ENCODE measurements at places on chromosomes 1 and 21.

GRCh38 chr1:10779841-10780240 lies 16.6 kb downstream of the CASZ1 start:
- no peak for DNase-seq

DNA sequence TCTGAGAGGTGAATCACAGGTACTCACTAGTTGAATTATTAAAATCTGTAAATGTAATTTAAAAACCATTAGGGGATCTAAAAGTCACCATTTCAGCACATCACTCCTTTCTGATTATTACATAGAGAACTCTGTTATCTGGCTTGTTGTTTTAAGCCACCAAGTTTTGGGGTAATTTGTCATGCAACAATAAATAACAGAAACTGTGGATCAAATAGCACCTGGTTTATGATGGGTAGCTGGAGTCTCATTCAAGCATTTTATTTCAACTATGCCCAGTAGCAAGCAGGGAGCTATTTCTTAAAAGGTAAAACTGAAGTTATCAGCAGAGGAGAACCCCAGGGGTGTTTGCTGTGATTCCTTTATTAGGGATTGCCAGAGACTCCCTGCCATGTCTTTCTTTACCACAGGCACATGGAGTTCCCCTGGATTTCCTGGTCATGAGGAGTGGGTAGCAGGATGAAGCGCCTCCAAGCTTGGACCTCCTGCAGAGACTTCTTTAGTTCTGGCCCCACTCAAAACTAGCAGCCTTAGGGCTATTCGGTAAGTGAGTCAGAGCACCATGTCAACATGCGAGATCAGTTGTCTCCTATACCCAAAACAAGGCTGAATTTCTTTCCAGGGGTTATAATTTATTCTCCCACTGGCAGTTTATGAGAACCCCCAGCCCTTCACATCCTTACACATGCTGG lies 179.2 kb downstream of the GIPC2 start:
- no peak for DNase-seq

DNA sequence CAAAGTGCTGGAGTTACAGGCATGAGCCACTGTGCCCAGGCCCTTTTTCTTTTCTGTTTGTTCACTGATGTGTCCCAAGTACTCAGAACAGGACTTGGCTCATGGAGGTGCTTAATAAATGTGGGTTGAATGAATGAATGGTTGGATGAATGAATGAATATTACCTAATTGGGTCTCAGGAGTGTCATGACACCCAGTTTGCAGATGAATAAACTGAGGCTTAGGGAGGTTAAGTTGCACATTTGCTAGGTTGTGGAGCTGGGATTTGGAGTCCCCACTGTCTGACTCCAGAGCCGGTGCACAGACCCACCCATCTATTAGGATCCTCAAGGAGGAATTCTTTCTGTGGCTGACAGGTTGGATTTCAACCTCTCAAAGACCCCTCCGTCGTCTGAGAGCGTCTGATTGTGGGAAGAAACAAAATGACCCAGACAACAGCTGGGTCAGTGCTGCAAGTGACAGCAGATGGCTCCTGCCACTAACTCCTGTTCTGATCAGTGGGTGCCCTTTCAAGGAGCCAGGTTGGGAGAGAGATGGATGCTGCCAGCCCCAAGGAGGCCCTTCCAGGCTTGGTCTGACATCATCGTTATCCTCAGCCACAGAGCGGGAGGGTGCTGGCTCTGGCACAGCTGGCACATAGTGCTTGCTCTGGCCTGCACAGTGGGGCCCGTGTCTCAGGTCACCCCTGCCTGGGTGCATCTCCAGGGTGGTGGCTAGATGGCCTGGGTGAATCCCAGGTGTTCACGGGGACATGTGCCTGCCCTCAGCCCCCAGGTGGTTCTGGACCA lies 24.2 kb downstream of the ARHGEF10L start:
- DNase-seq: no peak

DNA sequence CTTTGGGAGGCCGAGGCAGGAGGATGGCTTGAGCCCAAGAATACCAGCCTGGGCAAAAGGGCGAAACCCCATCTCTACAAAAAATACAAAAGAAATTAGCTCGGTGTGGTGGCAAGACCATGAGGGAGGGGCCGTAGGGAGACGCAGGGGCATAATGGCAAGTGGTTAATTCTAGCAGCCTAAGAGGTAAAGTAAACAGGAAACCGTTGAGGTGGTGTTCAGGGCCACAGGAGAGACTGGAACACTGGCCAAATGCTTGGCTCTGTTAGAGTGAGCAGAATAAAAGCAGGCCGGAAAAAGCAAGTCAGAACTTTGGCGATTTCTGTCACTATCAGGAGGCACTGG lies 89.2 kb downstream of the RIPK4 start:
- DNase-seq: no peak

DNA sequence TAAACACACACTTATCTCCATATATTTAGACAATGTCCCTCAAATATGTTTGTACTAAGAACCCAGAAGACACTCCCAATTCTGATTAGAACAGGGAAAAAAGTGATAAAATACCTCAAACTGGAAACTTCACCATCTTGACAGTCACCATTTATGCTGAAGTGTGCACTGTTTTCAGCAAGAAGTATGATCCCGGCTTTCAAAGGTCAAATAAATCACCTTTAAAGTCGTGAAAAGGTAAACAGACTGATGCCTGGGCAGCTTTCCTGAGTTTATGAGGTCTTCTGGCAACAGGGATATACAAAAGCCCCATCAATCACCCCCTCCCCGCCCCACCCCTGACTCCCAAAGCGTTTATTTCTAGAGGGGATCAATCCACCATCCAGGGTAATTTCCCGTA lies 37.9 kb downstream of the HLX start:
- DNase-seq: no peak
